Activated CD4-positive, alpha-beta T cell treated with anti-CD3 and anti-CD28 coated beads, Interleukin-2, amount 10 ng/mL, durations not matched to agents 24 days and 14 days (primary cell): ENCODE measurements at places on chromosomes 16 and 17. TPM values are rescaled to one million over a fixed set of nuclear protein-coding genes. Genes with fewer than 3 reads are reported as not detected.

- peak; percentile 92 for DNase-seq
These were observed 1.2 kb upstream of the HSF4 start for GRCh38 chr16:67163164-67163998.

DNA sequence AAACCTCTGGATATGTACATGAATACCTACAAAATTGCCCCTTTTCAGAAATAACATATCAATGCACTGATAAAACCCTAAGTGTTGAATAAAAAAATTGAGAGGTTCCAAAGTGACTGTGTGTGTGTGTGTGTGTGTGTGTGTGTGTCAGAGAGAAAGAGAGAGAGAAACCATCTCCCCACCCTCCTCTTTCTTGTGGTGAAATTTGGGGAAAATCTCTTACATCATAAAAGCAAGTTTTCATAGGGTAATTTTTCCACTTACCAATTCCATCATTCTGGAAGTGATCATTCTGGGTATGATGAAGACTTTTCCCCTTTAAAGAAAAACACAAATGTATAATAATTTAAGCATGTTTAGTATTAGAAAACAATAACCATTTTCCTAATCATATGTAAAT, 79.3 kb downstream of the CACNG1 start:
- DNase-seq = no peak

- no peak for DNase-seq
These were observed 24.1 kb upstream of the KRT24 start for GRCh38 chr17:40727447-40728231.

DNA sequence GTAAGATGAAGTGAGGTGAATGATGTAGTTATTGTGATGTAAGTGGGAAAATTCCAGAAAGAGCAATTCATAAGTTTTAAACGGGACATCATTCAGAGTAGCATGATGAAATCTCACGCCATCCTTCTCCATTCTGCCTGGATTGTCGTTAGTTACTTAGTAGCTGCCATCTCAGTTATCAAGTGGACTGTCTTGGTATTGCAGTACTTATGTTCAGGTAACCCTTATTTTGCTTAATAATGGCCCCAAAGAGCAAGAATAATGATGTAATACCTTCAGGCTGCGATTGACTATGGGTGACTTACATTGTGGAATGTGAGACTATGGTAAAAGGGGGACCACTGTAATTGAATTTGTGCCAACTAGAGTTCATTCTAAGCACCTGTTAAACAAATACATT, 234.1 kb upstream of the TOM1L1 start:
- no peak for DNase-seq

GRCh38 chr16:89602273-89602951, 11.0 kb upstream of the DPEP1 start:
- peak; percentile 80 for DNase-seq

- DNase-seq = no peak
These were observed 5.0 kb downstream of the PRSS27 start for GRCh38 chr16:2715064-2715463.

GRCh38 chr16:4433228-4433627, 7.6 kb downstream of the DNAJA3 start:
- no peak for DNase-seq

- no peak for DNase-seq
These were observed 49.3 kb downstream of the SIAH1 start for GRCh38 chr16:48335961-48336360.

OTOP3 gene
- not detected in 2 replicates for total RNA-seq

SCARF1 gene
- 8.4 and 9.5 TPM in 2 replicates for total RNA-seq

FA2H gene
- not detected in 2 replicates for total RNA-seq

ABCC6 gene
- total RNA-seq = not detected in 2 replicates

GRB7 gene
- 0.30 TPM in 1 of 2 replicates, not detected in the other for total RNA-seq
